ENCODE measurements at places on chromosomes 12 and 14.

GRCh38 chr12:68796399-68796798, 11.6 kb upstream of the MDM2 start:
- no peaks in the 10 kb centered on the region for H3K36me3 ChIP-seq
- no peak overlapping the region for H3K4me3 ChIP-seq
- no peaks in the 10 kb centered on the region for H3K4me1 ChIP-seq
- H3K27me3 ChIP-seq, result no peaks in the 10 kb centered on the region

GRCh38 chr14:63045612-63046320, 508 bp upstream of the KCNH5 start:
- H3K4me1 ChIP-seq, result peaks cover 18% of the 10 kb centered on the region
- H3K4me3 ChIP-seq, result peak overlapping the region; percentile 39
- DNase-seq, result no peak
- no peak overlapping the region for H3K27ac ChIP-seq
- H3K36me3 ChIP-seq, result no peaks in the 10 kb centered on the region
- H3K27me3 ChIP-seq, result peaks cover 11% of the 10 kb centered on the region

DNA sequence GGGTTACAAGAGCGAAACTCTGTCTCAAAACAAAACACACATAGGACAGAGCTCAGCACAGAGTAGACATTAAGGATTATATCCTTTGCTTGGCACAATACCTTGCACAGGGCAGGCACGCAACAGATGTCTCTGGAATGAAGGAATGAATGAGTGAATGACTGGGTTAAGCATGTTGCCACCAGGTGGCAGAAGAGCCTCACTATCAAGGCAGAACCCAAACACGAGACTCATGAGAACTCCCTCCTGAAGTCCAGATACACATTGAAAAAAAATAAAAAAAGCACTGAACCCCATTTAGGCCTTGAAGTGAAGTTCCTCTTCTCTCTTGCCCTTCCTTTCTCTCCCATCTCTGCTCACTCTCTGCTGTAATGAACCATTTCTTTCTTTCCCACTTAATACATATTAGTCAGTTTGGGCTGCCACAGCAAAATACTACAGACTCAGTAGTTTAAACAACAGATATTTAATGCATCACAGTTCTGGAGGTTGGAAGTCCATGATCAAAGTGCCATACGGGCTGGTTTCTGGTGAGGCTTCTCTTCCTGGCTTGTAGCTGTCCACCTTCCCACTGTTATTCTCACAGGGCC, 26.6 kb upstream of the LTA4H start:
- peak overlapping the region; percentile 15 for H3K27ac ChIP-seq
- DNase-seq, result peak; percentile 4
- no peaks in the 10 kb centered on the region for H3K27me3 ChIP-seq
- H3K4me3 ChIP-seq, result no peak overlapping the region
- H3K36me3 ChIP-seq, result no peaks in the 10 kb centered on the region

GRCh38 chr12:118398940-118399339, 22.6 kb downstream of the SUDS3 start:
- no peak for DNase-seq
- peaks cover 7% of the 10 kb centered on the region for H3K36me3 ChIP-seq
- H3K27ac ChIP-seq, result no peak overlapping the region
- no peak overlapping the region for H3K4me3 ChIP-seq
- H3K4me1 ChIP-seq, result peaks cover 5% of the 10 kb centered on the region

DNA sequence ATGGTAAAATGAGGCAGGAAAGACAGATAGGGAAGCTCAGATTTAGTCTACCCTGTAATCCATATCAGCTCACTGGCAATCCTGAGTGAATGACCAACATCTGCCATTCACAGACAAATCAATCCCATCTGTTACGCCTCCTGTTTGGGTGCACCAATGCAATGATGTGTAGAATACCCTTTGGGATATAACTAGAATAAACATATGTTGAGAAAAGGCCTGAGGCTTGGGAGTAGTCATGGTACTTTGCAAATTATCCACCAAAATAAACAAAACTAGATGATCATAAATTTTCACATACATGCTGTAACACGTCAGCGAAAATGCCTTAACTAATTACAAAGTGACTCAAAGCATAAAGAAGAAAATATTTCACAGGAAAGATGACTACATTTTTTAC, 78.8 kb downstream of the KCNC2 start:
- H3K4me1 ChIP-seq, result no peaks in the 10 kb centered on the region
- no peaks in the 10 kb centered on the region for H3K36me3 ChIP-seq
- no peak overlapping the region for H3K27ac ChIP-seq
- no peaks in the 10 kb centered on the region for H3K27me3 ChIP-seq
- no peak overlapping the region for H3K4me3 ChIP-seq

DNA sequence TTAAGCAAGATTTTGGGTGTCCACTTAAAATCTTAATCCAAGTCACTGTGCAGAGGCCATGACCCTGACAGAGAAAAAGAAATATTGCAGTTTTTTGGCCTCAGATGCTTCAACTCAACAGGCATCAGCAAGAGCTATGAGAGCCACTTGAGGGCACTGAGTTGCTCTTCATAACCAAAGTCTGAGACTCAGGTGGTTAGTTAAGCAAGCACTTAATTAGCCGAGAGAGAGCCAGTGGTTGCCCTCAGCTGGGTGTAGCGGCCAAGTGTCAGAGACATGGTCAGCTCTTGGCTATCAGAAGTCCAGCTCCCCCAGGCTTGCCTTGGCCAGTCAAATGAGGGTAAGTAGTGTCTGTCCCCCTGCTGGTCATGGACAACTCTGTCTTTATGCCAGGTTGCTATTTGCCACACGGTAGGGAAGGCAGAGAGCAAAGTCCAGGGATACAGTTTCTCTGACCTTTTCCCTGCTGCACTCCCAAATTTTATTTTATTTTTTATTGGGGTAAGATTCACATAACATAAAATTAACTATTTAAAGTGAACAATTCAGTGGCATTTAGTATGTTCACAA, 9.0 kb upstream of the KRT71 start:
- DNase-seq, result no peak
- no peaks in the 10 kb centered on the region for H3K27me3 ChIP-seq
- H3K4me3 ChIP-seq, result no peak overlapping the region
- no peaks in the 10 kb centered on the region for H3K4me1 ChIP-seq
- H3K36me3 ChIP-seq, result no peaks in the 10 kb centered on the region

DNA sequence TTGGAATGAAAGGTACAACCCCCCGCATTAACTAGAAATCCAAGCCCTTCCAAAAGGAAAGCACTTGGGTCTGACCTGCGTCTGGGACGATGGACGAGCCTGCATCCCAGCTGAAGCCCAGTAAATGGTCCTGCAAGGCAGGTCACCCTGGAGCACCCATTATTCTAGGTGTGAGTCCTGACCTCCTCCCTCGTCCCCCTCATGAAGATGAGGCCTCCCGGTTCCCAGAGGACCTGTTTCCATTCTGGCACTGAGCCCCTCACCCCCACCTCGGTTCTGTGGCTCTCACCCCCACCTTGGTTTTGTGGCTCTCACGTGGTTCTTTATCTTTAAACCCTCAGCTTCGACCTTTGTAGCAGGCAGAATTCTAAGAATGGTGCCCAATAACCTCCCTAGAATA, 7.3 kb downstream of the IFI27 start:
- DNase-seq, result no peak
- peaks cover 31% of the 10 kb centered on the region for H3K4me1 ChIP-seq
- H3K27me3 ChIP-seq, result no peaks in the 10 kb centered on the region
- no peak overlapping the region for H3K27ac ChIP-seq
- no peaks in the 10 kb centered on the region for H3K36me3 ChIP-seq

DNA sequence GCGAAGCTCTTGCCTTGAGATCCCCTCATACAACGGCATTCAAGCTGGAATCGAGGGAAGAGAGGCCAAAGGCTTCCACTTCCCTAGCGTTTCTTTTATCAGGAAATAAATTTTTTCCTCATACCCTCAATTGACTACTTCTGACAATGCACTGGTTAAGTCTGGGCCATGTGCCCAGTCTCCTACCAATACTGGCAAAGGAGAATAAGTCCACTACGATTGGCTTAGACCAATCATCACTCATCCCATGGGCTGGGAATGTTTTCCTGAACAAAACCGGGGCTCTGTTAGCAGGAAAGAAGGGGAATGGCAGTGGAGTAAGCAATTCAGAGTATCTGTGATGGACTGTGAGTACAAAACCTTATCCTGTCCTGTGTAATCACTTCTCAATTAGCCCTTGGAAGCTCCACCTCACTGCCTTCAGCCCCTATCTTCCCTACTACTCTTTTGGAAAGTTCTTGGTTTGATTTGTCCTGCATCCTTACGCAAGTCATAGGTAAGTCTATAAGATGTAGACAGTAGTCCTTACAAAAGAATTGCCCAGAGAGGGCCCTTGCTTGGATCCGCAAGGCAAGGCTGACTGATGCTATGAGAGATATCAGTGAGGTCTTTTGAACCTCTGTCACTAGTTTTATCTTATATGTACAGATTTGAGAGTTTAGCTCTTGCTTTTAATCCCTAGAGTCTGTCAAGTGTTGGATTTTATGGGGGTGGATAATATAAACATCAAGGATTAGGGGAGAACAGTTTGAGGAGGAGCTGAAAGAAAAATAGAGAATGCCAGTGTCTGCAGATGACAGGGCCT, 36.3 kb upstream of the CDK17 start:
- no peak for DNase-seq
- H3K4me1 ChIP-seq, result no peaks in the 10 kb centered on the region
- no peak overlapping the region for H3K27ac ChIP-seq
- no peaks in the 10 kb centered on the region for H3K36me3 ChIP-seq
- no peaks in the 10 kb centered on the region for H3K27me3 ChIP-seq

- no peak overlapping the region for H3K27ac ChIP-seq
- no peak for DNase-seq
Measured at GRCh38 chr12:18898470-18898869, 160.6 kb downstream of the CAPZA3 start.

DNA sequence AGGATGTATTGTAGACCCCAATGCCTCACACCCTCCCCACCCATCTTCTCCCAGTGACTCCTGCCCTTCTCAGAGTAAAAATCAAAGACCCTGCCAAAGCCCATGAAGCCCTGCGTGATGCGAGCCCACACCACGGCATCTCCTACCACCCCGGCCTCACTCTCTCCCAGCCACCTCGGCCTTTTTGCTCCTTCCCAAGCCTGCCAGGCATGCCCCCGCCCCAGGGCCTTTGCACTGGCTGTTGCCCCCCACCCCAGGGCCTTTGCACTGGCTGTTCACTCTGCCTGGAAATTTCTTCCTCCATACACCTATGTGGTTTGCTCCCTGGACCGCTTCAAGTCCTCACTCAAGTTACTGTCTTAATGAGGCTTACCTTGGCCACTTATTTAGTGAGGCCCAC, 5.0 kb upstream of the CHGA start:
- no peak overlapping the region for H3K27ac ChIP-seq
- no peaks in the 10 kb centered on the region for H3K36me3 ChIP-seq
- DNase-seq, result no peak

DNA sequence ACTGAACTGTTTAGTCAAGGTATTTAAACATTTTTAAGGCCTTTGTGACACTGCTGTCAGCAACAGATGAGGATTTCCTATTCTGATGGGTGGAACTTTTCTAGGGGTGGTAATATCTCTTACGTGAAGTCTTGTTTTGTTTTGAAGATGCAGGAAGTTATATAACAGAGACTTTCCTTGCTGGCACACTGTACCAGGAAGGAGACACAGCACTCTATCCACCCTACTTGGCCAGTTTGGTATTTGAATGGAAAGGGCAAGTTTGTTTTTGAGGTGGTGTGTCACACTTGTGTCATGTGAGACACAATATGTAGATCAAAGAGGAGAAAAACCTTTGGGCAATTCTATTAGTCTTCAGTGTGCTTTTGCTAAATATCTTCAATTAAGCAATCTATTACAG, 51.6 kb upstream of the SRP54 start:
- H3K27me3 ChIP-seq, result no peaks in the 10 kb centered on the region
- no peaks in the 10 kb centered on the region for H3K4me1 ChIP-seq
- H3K27ac ChIP-seq, result no peak overlapping the region
- H3K4me3 ChIP-seq, result no peak overlapping the region

- no peak for DNase-seq
- no peak overlapping the region for H3K4me3 ChIP-seq
- no peaks in the 10 kb centered on the region for H3K36me3 ChIP-seq
- no peaks in the 10 kb centered on the region for H3K4me1 ChIP-seq
- no peaks in the 10 kb centered on the region for H3K27me3 ChIP-seq
Measured at GRCh38 chr12:127175361-127175760, 1091.6 kb upstream of the TMEM132C start.

DNA sequence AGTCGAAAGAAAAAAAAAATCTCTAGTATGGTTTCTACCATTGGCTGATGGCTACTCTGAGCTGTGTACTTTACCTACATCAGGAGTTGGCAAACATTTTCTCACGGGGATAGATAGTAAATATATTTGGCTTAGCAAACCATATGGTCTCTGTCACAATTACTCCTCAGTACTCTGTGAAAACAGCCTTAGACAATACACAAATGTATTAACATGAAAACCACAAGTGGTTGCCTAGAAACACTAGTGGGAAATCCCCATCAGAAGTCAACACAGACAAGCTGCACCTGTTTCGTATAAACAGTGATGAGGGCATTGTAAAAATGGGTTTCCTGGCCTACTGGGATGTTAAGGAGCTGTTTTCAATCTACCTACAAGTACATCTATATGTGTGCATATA, 84.6 kb upstream of the NAV3 start:
- no peaks in the 10 kb centered on the region for H3K27me3 ChIP-seq
- no peak for DNase-seq
- no peaks in the 10 kb centered on the region for H3K4me1 ChIP-seq
- H3K36me3 ChIP-seq, result no peaks in the 10 kb centered on the region
- H3K4me3 ChIP-seq, result no peak overlapping the region
- no peak overlapping the region for H3K27ac ChIP-seq

DNA sequence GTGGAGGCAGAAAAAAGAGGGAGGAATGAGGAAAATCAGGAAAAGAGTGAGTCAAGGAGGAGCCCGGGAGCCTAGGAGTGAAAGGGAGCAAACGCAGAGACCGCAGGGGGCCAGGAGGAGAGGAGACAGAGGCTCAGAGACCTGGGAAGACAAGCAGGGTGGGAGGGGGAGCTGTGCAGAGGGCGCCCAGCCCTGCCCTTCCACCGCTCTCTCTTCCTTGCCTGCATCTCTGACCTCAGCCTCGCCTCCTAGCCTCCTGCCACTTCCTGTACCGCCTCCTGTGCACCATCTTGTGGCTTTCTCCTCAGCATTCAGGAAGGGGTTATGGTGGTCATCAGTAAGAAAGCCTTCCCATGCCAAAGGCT, 1.3 kb downstream of the CLSTN3 start:
- H3K27ac ChIP-seq, result peak overlapping the region; percentile 90
- H3K27me3 ChIP-seq, result no peaks in the 10 kb centered on the region
- peaks cover 4% of the 10 kb centered on the region for H3K36me3 ChIP-seq
- peak overlapping the region; percentile 80 for H3K4me3 ChIP-seq
- DNase-seq, result no peak

DNA sequence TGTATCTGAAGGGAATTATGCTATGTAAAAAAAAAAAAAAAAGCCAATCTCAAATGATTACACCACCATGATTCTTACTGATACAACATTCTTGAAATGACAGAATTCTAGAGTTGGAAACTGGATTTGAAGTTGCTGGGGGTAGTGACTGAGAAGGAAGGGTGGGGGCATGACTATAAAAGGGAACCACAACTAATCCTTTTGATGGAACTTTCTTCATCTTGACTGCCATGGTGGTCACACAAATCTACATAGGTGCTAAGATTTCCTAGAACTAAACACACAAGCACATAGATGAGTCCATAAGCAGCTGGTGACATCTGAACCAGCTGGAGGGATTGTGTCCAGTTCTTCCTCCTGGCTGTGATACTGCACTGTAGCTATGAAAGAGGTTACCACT, 51.4 kb downstream of the CLMN start:
- no peak for DNase-seq
- no peak overlapping the region for H3K4me3 ChIP-seq
- no peak overlapping the region for H3K27ac ChIP-seq
- H3K36me3 ChIP-seq, result no peaks in the 10 kb centered on the region
- H3K4me1 ChIP-seq, result peaks cover 13% of the 10 kb centered on the region

All from esophagus squamous epithelium (tissue), 5 donors.